ENCODE measurements at places on chromosomes 7 and 10.

DNA sequence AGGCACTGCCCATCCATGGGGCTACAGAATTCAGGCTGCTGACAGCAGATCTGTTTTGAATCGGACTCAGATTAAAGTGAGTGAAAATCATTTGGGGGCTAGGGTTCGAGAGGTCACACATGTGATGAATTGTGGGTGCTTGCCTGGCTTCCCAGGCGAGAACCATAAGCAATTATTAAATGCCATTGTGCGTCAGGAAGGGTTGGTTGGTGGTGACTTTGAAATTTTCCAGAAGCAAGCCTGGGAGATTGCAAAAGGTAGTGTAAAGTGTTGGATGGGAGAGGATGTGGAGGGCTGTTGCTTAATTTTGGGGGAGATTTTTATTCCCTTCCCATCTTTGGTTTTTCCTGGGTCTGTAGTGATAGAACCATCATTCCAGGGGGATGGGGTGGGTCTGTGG, 34.6 kb downstream of the LRMDA start:
- DNase-seq = no peak

DNA sequence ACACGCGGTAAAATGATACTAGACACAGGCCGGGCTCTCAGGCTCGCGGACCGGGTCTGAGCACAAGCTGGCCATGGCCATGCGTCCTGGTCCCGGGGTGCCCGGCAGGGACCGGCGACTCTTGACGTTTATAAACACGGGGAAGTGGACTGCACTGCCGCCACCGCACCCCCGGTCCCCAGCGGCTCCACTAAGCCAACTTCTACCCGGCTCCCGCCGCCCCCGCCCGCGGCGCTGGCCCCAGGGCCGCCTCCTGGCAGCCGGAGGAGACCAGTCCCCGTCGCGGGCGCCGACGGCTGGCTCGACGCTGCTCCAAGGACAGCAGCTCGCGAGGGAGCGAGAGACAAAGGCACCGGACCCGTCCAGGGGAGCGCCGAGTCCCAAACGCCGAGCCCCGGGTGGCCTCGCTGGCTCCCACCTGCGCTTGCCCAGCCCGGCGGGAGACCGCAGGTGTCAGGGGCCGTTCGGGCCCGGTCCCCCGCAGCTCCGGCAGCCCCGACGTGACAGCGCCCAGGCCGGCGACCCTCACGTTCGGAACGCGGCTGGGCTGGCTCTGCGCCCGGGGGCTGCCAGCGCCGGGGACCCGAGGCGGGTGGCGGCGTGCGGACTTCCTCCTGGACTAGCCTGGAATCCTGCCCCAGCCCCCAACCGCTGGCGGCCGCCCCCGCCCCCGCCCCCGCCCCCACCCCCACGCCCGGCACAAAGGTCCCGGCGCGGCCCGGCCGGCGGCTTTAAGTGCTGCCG, 517 bp downstream of the ITGB1 start:
- no peak for DNase-seq

DNA sequence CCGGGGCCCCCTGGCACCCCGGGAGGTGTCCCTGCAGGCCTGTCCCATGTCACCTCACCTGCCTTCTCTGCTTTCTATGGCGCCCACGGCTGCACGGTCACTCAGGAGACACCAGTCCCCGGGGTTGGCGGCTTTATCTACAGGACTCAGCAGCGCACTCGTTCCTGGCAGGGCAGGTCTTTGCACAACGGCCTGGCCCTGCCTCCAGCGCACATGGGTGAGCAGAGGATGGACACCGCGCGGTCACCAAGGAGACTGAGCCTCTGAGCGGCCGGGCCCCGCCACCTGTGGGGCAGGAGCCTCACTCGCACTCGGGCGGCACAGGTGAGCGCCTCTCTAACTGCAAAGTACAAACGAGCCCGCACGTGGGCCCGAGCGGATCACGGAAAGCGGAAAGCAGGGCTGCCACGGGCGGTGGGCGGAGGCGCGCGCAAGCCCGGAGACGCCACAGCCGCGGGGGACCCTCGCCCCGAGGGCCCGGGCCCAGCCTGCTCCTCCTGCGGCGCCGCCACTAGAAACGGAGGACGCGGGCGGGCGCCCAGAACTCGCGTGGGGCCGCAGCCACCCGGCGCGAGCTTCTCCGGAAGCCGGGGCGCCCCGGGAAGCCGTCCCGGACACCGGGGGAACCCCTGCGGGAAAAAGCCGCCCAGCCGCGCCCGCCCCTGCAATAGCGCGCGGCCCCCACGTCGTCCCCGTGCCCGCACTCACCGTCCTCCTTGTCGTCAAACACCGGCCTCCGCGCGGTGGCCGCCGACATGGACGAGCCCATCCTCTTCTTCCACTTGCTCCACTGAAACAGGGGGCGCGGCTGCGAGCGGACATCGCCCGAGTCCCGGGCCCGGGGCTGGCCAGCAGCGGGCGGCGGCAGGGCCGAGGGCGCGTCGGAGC, 642 bp downstream of the STK32C start:
- DNase-seq = no peak

- DNase-seq = no peak
Measured at GRCh38 chr10:70714951-70715350, 42.6 kb downstream of the ADAMTS14 start.

DNA sequence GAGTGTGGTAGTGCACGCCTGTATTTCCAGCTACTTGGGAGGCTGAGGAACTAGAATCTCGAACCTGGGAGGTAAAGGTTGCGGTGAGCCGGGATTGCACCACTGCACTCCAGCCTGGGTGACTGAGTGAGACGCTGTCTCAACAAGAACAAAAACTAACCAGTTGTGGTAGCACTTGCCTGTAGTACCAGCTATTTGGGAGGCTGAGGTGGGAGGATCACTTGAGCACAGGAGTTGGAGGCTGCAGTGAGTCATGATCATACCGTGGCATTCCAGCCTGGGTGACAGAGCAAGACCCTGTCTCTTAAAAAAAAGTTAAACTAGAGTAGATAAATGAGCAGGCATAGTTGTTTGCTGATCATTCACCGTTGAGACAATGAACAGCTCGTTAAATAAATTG, 48.9 kb downstream of the CUX1 start:
- DNase-seq = no peak

DNA sequence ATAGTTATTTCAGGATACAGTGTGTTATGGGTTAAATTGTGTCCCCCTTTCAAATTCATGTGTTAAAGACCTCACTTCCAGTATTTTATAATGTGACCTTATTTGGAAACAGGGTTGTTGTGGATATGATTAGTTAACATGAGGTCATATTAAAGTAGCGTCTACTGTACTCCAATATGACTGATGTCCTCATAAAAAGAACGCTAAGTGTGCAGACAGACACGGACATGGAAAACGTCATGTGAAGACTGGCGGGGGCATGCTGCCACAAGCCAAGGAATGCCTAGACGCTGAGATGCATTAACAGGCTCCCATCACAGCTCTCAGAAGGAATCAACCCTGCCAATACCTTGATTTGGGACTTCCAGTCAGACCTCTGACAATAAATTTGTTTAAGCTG, 1.5 kb upstream of the WDR37 start:
- DNase-seq = no peak

- DNase-seq = no peak
Measured at GRCh38 chr10:56346845-56347415, 14.1 kb downstream of the ZWINT start.

DNA sequence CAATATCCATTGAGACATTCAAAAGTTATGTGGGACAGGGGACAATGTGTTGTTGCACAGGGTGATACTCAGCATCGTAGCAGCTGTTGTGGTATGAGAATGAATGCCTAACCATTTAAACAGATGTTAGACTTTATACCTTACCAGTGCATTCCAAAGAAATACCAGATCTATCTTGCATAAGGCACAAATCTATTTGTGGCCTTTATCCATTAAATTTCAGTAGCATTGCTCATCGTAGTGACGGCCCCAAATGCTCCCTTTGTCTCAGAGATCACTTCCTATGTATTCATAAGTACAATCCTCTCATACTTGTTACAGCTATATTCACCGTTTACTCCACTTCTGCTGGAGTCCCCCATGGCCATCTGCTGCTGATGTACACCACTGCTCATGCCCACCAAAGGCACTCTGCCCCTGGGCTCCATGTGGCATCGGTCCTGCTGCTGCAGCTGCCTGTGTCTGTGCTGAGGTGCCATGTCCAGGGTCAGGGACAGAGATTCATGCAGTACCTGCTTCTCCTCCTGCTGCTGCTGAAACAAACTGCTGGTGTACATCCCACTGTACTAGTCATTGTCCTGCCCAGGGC, 96.3 kb downstream of the CPED1 start:
- no peak for DNase-seq

DNA sequence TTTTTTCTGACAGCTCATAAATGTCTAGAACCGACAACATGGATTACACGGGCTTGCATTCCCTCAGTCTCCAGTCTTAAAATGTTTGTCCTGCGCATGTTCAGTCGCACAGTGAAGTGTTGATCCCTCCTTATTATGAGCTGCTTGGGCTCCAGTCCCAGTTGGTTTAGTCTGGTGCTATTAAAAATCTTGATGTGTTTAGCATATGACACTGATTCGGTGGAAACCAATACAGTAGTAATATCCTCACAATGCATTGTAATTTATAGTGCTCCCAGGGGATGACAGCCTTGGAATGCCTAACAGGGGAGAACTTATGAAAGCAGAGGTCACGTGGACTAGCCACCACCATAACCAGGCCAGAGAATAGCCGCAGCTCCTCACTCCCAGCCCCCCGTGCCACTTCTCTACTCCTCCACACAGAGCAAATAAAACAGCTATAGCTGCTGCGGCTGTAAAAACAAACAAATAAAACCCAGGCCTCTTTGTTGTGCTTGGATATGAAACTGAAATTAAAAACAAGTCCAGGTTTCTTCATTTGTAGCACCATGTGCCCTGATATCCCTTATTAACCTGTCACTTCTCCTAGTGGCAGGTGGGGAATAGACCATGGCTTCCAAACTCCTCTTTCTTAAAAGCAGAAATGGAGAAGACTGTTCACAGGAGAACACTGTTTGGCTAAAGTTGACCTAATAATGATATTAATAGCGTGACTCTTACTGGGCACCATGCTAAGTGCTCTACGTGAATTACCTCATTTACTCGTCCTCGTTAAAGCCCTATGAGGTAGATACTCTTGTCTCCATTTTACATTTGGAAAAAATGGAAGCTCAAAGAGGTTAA, 7.7 kb downstream of the DPCD start:
- no peak for DNase-seq

GRCh38 chr7:75055830-75056772, 17.5 kb downstream of the RCC1L start:
- DNase-seq = no peak

All from cerebellar nuclear complex (tissue), 1 donor.